ENCODE measurements at places on chromosomes 2 and 18.

GRCh38 chr2:169042856-169043255 is 11.7 kb upstream of the ABCB11 start:
- no peak for DNase-seq

DNA sequence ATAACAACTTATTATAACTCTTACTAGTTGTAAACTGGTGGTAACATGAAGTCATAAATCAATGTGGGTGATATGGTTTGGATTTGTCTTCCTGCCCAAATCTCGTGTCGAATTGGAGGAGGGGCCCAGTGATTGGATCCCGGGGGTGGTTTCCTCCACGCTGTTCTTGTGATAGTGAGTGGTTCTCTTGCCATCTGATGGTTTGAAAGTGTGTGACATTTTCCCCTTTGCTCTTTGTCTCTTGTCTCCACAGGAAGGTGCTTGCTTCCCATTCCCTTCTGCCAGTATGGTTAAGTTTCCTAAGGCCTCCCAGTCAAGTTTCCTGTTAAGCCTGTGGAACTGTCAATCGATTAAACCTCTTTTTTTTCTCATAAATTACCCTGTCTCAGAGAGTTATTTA is 321.6 kb downstream of the DSEL start:
- DNase-seq = no peak

- no peak for DNase-seq
These were observed 197.6 kb upstream of the HNRNPA3 start for GRCh38 chr2:177014946-177015345.

- no peak for DNase-seq
These were observed 1069.2 kb upstream of the SLC39A10 start for GRCh38 chr2:194587739-194588270.

DNA sequence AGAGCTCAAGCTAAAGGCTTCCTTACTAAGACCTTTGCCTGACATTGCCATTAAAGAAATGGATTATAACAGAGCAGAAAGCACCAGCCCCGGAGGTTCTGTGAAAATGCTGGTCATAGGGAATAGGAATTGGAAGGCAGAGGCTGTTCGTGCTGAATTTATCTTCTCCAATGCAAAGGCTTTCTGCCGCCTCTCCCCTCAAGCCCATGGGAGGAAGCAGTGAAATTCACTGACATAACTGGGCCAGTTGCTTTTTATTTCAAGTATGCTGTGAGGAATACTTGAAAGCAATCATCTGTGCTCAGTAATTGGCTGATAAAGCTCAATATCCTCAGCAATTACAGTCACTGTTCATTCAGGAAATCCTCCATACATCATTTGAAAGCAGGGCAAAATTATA is 85.4 kb upstream of the LINC00305 start:
- no peak for DNase-seq

DNA sequence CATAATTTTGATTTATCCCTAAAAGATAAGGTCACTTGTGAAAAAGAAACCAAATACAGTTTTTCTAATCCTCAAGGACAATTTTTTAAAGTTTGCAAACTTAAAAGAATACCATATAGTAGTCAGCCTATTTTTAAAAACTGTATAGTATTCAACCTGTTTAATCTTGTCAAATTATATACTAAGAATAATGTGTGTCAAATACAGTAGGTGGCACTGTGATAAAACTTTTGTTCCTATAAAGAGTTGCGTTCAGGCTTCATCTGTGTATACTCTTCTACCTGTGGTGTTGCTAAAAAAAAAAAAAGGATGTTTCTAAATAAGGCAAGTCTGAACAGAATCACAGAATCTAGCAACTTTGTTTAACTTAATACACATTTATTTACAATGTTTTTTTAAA is 68.6 kb downstream of the CCDC138 start:
- no peak for DNase-seq

DNA sequence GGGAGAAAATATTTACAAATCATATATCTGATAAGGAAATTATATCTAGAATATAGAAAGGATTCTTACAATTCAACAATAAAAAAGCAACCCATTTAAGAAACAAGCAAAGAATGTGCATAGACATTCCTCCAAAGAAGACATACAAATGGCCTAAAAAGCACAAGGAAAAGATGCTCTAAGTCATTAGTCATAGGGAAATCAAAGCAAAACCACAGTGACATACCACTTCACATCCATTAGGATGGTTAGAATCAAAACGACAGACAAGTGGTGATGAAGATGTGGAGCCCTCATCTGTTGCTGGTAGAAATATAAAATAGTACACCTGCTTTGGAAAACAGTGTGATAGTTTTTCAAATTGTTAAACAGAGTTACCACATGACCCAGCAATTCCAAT is 48.2 kb downstream of the MAPRE2 start:
- no peak for DNase-seq

- no peak for DNase-seq
These were observed 79.5 kb downstream of the UPP2 start for GRCh38 chr2:158181171-158181570.

GRCh38 chr2:161488879-161489278 is 72.8 kb downstream of the TBR1 start:
- no peak for DNase-seq

DNA sequence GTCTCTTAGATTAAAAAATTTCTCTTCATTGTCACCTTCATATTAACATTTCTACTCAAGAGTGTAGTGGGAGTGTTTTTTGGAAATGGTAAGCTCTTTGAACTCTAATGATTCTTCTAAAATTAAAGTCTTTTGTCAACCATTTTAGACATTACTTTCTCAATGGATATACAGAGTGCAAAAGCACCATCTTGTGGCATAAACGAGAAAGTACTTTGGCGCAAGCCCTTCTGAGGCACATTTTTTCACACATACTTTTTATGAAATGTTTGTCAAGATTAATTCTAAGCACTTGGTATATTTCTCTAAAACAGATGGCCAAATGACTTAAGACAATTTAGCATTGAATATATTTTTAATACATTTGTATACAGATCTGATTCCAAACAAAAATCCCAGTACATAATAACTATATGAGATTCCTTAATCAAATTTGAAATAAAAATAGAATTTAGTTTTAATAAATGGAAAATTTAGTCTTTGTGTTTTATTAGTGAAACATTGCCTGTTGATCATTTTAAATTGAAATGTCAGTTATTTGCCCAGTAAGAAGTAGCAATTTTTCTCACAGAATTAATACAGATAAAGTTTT is 63.3 kb upstream of the GALNT5 start:
- peak; percentile 42 for DNase-seq

DNA sequence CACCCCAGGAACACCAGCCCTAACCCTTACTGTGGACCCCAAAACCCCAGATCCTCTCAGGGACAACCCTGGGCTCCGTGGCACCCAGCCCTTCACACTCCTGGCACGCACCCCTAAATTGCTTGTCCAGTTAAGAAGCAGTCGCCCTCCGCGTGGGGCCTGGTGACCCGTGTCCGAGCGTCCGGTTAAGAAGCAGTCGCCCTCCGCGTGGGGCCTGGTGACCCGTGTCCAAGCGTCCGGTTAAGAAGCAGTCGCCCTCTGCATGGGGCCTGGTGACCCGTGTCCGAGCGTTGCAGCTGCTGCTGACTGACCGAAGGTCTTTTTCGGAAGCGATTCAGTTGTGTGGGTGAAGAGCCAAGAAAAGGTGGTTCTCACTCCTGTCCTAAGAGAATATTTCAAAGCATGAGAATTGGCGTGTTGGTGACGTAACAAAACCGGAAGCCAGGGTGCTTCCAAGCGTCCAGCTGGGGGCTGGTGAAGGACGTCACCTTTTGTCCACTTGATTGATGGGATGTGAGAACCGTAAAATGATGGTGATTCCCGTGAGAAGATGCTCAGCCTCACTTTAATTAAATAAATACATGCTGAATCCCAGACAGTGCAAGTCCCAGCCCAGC is 70.5 kb downstream of the KCNG2 start:
- DNase-seq = no peak

- DNase-seq = no peak
These were observed 30.8 kb downstream of the SESTD1 start for GRCh38 chr2:179233626-179234430.

GRCh38 chr2:58449286-58450010 is 208.3 kb upstream of the FANCL start:
- peak; percentile 61 for DNase-seq

- DNase-seq = no peak
These were observed 54.6 kb upstream of the BCL2L11 start for GRCh38 chr2:111066062-111066593.

- DNase-seq = no peak
These were observed 58.1 kb downstream of the SERTAD2 start for GRCh38 chr2:64595397-64596176.

DNA sequence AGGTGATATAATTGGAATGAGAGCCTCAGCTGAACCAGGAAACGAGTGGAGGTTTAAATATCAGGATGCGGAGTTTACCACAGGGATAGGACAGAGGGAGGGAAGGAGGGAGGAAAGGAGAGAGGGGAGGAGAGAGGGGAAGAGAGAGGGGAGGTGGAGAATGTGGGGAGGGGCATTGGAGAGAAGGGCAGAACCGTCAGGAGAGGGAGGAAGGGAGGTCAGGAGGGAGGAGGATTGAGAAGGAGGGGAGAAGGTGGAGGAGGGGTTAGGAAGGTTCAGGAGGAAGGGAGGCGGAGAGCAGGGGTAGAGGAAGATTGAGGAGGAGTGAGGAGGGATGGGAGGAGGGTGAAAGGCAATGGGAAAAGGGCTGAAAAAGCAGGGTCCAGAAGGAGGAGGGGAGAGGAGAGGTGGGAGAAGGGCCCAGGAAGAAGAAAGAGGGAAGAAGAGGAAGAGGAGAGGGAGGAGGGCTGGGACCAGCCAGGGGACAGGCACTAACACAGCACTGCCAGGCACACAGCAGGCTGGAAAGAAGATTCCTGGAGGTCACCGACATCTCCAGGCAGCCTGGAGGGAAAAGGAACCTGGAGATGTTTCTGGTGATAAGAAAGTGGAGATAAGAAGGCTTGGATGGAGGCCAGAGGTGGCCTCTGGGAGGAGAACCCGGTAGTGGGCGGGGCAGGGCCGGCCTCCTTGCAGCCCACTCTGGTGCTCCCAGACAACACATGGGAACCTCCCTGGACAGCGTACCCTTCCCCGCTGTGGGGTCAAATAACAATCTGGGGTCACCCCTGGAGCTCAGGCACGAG is 176.7 kb upstream of the SMAD2 start:
- DNase-seq = no peak

- DNase-seq = no peak
These were observed 74.7 kb downstream of the CD28 start for GRCh38 chr2:203781151-203781550.

- DNase-seq = no peak
These were observed 438.8 kb upstream of the CDH20 start for GRCh38 chr18:60894254-60894945.

DNA sequence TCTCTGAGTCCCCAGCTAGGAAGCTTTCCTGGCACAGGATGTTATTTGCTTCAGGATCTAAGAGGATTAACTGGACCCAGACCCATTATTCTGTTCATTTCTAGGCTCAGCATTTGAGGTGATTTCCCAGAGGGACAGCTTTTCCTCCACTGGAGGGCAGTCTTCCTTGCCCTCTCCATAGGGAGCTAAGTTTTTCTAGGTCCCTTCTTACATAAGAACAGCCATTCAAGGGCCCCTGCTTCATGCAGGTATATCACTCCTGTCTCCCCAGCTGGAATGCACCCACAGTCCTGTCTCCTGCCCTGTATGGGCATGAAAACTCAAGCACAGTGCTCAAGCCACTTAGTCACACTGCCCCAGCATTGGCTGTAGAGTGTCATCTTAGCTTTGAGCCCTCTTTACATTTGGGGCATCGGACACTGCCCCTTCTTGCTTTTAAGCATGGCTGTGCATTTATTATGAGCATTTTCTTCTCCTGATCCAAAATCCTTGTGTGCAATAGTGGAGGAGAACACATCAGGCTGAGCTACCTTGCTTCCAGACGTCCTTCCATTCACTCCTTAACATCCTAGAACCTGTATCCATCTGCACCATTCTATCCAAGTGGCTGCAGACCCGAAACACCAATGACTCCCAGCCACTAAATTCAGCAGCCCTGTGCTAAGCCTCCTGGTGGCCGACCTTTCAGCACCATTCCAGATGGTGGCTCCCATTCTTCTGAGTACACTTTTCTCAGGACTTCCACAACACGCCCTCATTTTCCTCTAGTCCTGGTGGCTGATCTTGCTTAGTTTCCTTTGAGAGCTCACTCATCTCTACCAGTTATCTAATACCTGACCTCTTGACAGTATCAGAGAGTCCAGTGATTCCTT is 80.0 kb downstream of the COPS8 start:
- no peak for DNase-seq

All from GM20000 (cell line).